ENCODE measurements at places on chromosomes 5 and 9.

GRCh38 chr9:127531676-127532075, 80.4 kb downstream of the LRSAM1 start:
- H3K27ac ChIP-seq: no peak overlapping the region
- DNase-seq: no peak
- H3K4me1 ChIP-seq: peaks cover 22% of the 10 kb centered on the region

DNA sequence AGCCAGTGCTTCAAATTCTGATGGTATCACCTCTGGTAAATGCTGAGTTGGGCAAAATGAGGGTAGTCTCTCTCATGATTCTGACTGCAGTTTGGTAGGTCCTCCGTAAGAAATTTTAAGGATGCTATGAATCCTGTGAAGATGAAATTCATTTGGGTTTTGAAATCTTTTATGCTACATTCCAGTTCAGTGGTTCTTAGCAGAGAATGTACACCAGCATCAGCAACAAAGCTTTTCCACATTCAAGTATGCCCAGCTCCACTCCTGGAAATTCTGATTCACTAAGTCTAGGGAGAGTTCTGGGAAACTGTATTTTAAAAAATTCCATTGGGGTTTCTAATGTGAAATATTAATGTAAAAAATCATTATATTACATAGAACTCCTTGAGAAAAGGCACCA, 33.6 kb upstream of the ACOT12 start:
- no peak overlapping the region for H3K4me3 ChIP-seq
- H3K36me3 ChIP-seq: no peaks in the 10 kb centered on the region
- DNase-seq: no peak

GRCh38 chr9:136791516-136792276, 552 bp downstream of the TMEM141 start:
- no peak for DNase-seq
- peaks cover 7% of the 10 kb centered on the region for H3K27me3 ChIP-seq
- peaks cover 14% of the 10 kb centered on the region for H3K36me3 ChIP-seq
- H3K4me1 ChIP-seq: peaks cover 9% of the 10 kb centered on the region

DNA sequence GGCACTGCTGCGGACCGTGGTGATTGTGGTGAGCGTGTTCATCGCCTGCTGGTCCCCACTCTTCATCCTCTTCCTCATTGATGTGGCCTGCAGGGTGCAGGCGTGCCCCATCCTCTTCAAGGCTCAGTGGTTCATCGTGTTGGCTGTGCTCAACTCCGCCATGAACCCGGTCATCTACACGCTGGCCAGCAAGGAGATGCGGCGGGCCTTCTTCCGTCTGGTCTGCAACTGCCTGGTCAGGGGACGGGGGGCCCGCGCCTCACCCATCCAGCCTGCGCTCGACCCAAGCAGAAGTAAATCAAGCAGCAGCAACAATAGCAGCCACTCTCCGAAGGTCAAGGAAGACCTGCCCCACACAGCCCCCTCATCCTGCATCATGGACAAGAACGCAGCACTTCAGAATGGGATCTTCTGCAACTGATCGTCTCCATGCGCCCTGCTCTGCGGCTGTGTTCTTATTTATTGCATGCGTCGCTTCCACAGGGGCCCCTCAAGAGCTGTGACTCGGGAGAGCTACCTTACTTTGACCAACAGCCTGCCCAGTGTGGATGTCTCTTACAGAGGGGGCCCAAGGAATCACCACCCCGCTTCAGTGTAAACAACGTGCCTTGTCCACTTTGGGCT, 10.8 kb downstream of the S1PR3 start:
- H3K4me3 ChIP-seq: no peak overlapping the region
- no peaks in the 10 kb centered on the region for H3K36me3 ChIP-seq
- H3K4me1 ChIP-seq: no peaks in the 10 kb centered on the region

DNA sequence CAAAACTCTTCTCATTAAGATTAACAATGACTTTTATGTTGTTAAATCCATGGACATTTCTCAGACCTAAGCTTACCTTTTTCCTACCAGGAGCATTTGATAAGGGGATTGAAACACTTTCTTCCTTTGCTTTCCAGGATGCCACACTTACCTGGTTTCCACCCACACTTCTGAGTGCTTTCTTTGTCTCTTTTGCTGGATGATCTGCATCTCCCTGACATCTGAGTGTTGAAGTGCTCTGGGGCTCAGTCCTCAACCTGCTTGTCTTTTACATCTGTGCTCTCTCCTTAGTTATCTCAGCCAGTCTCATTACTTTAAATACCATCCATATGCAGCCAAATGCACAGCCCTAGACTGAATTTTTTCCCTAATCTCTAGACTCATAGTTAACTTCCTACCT, 22.9 kb upstream of the GRIA1 start:
- H3K4me3 ChIP-seq: no peak overlapping the region
- no peaks in the 10 kb centered on the region for H3K27me3 ChIP-seq
- no peak overlapping the region for H3K27ac ChIP-seq
- peaks cover 16% of the 10 kb centered on the region for H3K4me1 ChIP-seq
- no peak for DNase-seq

DNA sequence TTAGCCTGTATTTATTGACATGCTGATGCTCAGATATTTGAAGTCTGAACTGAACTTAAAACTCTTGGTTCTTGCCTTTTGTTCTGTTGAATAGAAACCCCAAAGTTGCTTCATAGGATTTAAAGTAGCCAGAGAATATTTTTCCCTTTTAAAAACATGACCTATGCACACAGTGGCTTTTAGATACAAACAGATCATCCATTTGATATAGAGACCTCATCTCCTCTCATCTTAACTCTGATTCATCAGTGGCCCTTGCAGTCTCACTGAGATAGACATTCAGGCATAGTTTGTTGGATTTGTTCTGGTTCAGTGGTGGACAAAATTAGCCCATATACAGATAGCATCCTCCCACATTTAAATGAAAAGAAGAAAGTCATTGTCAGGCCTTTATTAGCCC, 43.5 kb upstream of the PJA2 start:
- H3K4me3 ChIP-seq: no peak overlapping the region
- no peak overlapping the region for H3K27ac ChIP-seq
- H3K27me3 ChIP-seq: no peaks in the 10 kb centered on the region
- H3K36me3 ChIP-seq: peaks cover 6% of the 10 kb centered on the region
- DNase-seq: no peak

DNA sequence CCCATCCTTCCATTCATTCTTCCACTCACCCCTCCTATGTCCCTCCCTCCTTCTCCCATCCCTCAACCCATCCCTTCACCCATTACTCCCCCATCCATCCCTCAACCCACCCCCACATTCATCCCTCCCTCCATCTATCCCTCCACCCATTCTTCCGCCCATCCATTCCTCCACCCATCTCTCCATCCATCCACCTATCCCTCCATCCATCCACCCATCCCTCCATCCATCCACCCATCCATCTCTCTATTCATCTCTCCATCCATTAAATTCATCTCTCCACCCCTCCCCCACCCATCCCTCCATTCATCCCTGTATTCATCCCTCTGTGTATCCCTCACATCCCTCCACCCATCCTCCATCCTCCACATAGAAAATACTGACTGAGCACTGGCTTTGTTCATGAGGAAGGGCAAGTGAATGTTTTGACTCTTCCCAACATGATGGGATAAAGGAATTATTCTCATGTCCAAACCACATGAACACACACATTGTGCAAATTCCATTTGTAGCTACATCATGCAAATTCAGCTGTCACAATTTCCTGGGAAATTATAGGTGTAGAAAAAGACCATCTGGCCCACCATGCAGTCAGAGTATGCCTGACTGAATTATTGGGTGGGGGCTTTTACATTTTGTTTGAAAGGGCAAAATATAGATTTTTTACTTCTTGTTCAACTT, 6.9 kb upstream of the VAV2 start:
- H3K27ac ChIP-seq: no peak overlapping the region
- DNase-seq: no peak

DNA sequence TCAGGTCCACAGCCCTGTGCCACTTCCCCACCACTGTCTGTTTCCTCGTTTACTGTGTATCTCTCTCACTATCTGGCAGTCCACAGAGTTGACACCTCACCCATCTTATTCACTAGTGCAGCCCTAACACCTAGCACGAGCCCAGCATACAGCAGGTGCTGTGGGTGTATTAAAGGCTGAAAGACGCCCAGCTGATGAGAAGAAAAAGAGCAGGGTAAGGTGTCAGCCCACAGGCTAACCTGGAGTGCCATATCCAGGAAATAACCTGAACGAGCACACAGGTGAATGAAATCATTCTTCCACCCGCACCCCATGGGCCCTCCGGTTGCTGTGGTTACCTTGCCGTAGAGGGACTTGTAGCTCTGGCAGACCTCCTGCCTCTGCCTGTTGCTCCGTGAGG, 18.6 kb downstream of the ANXA6 start:
- no peak for DNase-seq
- no peak overlapping the region for H3K27ac ChIP-seq
- H3K36me3 ChIP-seq: peaks cover 55% of the 10 kb centered on the region
- H3K4me1 ChIP-seq: no peaks in the 10 kb centered on the region
- no peak overlapping the region for H3K4me3 ChIP-seq
- H3K27me3 ChIP-seq: no peaks in the 10 kb centered on the region

DNA sequence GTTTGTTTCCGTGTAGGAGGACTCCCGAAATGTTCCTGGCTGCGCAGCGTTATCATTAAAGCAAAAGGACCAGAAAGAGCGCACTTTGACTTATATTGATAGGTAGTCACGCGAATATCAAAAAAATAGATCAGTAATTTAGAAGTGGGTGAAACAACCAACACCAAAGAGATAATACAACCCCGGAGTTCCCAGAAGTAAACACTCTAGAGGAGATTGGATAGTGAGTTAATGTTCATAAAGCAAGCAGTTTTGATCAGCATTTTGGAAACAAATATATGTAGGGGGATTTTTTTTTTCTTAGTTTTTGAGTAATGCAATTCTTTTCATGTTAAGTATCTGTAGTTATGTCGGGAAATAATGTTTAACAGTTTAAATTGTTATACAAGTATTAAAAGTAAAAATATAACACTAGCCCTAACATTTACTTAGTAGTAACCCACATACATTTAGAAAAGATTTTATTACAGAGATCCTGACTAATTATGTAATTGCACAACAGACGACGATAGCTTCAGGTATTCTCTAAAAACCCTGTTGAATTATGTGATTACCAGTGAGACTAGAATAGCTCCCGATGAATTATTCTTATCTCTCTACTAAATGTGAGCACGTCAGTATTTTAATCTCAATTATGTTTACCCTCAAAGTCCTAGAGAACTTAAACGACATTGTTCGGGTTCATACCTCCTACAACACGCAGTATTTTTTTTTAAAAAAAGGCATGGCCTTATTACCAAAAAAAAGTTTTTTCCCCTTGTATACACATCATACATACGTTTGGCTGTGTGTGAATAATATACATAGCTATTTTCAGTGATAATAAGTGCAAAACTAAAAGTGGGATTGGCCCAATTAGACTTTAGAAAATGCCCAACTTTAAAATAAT, 9.4 kb upstream of the NFIB start:
- H3K27me3 ChIP-seq: no peaks in the 10 kb centered on the region
- peak overlapping the region; percentile 96 for H3K27ac ChIP-seq
- no peaks in the 10 kb centered on the region for H3K36me3 ChIP-seq
- H3K4me1 ChIP-seq: peaks cover 53% of the 10 kb centered on the region

DNA sequence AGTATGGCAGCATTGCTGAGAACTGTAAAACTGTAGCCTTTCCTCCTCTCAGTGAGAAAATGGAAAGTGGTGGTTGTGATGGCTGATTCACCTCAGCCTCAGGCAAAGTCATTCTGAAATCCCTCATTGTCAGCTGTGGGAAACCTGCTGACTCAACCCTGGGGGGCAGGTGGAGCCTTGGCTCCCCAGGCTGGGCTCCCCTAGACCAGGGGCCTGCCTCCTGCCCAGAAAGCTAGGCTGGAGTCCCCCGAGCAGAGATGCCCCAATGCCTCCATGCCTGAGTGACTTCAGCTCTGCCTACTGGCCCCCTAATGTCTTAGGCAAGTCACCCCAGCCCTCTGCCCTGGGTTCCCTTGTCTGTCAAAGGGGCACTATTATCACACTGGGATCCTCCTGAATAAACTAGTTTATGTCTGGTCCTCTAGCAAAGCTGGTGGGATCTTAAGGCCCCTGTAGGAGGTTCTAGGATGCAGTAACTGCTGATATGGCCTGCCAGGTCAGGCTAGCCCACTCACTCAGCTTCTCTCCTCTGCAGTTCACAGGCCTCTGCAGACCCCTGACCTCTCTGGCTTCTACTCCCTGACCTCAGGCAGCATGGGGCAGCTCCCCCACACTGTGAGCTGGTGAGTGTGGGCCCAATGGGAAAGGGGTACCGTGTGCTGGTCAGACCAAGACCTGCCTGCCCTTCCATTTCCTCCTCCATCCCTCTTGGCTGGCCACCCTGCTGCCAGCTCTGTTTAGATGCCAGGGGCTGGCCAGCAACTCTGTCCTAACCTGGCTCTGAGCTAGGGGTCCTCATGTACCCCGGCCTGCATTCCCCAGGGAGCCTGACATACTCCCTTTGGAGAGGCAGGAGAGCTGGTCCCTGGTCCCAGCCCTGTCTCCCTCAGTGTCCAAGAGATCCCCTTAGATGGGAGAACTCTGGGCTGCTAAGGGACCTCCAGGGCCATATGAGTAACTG, 24.2 kb downstream of the TCF7 start:
- H3K4me1 ChIP-seq: peaks cover 14% of the 10 kb centered on the region
- no peak overlapping the region for H3K27ac ChIP-seq
- no peak overlapping the region for H3K4me3 ChIP-seq

GRCh38 chr5:118791926-118792734, 196.2 kb downstream of the DTWD2 start:
- H3K27me3 ChIP-seq: no peaks in the 10 kb centered on the region
- H3K4me3 ChIP-seq: no peak overlapping the region
- no peaks in the 10 kb centered on the region for H3K36me3 ChIP-seq
- H3K27ac ChIP-seq: no peak overlapping the region
- no peaks in the 10 kb centered on the region for H3K4me1 ChIP-seq
- no peak for DNase-seq

DNA sequence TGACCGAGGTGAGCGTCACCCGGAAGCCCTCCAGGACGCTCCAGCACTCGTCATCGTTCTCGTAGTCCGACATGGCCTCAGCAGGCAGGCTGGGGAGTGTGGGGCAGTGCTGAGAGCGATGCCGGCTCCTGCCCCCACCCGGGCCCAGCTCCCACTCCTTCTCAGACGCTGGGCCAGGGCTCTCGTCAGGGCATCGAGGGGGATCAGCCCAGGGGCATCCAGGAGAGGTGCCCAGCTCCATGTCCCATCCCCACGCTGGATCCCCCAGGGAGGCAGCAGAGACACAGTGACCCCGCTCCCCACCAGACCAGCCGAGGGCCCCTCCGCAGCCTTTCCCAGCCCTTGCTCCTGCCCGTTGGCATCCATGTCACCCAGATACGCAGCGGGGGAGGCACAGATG, 1.5 kb downstream of the CARD9 start:
- no peaks in the 10 kb centered on the region for H3K4me1 ChIP-seq
- H3K27ac ChIP-seq: no peak overlapping the region
- DNase-seq: no peak

GRCh38 chr9:108683245-108683644, 172.5 kb downstream of the ACTL7B start:
- H3K27ac ChIP-seq: no peak overlapping the region
- no peaks in the 10 kb centered on the region for H3K4me1 ChIP-seq
- no peak overlapping the region for H3K4me3 ChIP-seq
- no peaks in the 10 kb centered on the region for H3K36me3 ChIP-seq
- DNase-seq: no peak
- no peaks in the 10 kb centered on the region for H3K27me3 ChIP-seq

- H3K27me3 ChIP-seq: no peaks in the 10 kb centered on the region
- no peak for DNase-seq
- H3K27ac ChIP-seq: no peak overlapping the region
- no peaks in the 10 kb centered on the region for H3K4me1 ChIP-seq
These were observed 32.1 kb downstream of the WNK2 start for GRCh38 chr9:93216073-93216365.

GRCh38 chr9:35748242-35748857, 678 bp downstream of the GBA2 start:
- H3K27me3 ChIP-seq: no peaks in the 10 kb centered on the region
- peaks cover 67% of the 10 kb centered on the region for H3K36me3 ChIP-seq
- peak overlapping the region; percentile 98 for H3K4me3 ChIP-seq
- peak overlapping the region; percentile 77 for H3K27ac ChIP-seq
- peaks cover 7% of the 10 kb centered on the region for H3K4me1 ChIP-seq
